Mesothelial cell of epicardium (in vitro differentiated cells): ENCODE measurements at places on chromosomes 1 and 21. TPM values are rescaled to one million over a fixed set of nuclear protein-coding genes. Genes with fewer than 3 reads are reported as not detected.

TSSK3 gene
- total RNA-seq, result 6.6 to 8.1 TPM (median 7.8 TPM) in 3 replicates

ADGRL4 gene
- 0.07 TPM in 1 of 3 replicates, not detected in the others for total RNA-seq

RBBP4 gene
- 387 to 395 TPM (median 388 TPM) in 3 replicates for total RNA-seq

- DNase-seq, result no peak
Measured at GRCh38 chr1:171252482-171252881, 4.2 kb downstream of the FMO1 start.

TNFRSF18 gene
- 0.51 to 1.2 TPM (median 0.93 TPM) in 3 replicates for total RNA-seq

DNA sequence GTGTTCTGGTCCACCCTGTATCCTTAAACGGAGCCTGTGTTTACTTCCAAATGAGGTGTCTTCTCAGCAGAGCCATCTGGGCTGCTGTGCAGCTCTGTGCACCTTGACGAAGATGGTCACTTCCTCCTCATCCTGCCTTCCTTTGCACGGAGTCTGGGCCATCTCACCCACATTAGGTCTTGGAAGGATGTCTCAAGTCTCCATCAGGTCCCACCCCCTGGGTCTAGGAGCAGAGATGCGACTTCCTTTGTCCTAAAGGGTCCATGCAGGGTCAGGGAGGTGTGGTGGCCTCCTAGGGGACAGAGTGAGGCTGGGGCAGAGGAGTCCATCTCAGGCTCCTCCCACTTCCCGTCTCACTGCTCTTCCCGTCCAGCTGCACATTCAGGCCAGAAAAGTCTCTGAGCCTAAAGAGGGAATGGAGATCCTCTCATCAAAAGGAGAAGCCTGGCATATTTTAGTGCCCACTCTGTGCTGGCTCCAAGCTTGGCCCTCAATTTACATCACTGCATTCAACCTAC is 209.2 kb downstream of the MATN1 start:
- DNase-seq, result peak; percentile 10

OR2L8 gene
- not detected in 3 replicates for total RNA-seq

DNA sequence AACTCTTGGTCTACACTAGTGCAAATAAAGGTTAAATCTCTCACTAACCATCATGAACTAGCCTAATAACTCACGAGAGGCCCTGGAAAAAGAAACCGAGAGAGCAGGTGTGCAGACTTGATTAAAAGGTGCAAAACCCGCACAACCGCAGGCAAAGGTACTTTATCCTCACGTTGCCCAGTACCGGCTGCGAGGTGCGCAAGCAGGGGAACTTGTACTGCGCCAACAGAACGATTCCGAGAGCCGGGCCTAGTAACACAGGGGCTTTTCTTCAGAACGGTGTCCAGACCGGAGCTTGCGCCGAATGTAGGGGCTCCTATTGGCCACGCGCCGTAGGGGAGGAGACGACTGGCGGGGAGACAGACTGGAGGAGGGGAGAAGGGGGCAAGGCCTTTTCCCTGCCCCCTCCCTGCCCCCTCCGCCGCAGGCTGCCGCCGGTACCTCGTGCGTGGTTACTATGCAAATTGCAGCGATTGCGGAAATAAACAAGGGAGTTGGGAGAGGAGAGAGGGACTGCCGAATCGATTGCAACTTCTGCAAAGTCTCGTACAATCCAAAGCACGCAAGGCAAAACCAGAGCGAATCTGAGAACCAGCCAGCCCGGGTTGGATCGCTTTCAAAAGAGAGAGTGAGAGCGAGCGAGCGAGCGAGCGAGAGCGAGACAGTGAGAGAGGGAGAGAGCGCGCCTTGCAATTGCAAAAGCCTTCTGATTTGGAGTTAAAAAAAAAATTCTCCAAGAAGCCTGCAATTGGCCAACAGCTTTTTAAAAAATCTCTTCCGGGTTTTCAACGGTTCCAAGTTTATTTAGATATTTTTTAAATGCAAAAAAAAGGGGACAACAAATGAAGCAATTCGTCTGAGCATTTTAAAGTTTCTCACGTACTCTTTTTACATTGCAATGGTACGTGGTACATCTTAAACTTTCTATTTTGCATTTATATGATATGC is 5.4 kb upstream of the NFIA start:
- DNase-seq, result peak; percentile 81

- DNase-seq, result no peak
Measured at GRCh38 chr1:180627411-180627810, 4.4 kb upstream of the XPR1 start.

GRCh38 chr1:44808938-44809917 is 905 bp downstream of the BTBD19 start:
- DNase-seq, result no peak

ZNF593OS gene
- total RNA-seq, result not detected in 3 replicates

ETV3L gene
- total RNA-seq, result not detected in 3 replicates

DNA sequence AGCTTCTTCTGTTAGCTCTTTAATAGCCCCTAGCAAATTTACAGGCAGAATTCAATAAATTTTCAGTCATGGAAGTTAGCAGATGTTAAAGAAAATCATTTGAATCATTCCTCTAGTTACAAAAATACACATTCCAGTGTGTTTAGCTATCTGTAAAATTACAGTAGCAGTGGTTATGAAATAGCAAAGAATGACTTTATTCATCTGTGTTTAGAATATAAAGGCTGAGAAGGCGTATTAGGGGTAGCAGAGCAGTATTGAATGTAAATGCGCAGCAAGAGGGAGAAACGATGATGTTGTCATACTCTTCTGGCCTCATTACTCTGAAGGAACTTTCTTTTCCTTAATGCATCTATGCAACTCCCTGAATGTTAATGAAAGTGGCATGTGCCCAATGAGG is 106.2 kb upstream of the CYYR1 start:
- DNase-seq, result no peak

FCAMR gene
- total RNA-seq, result not detected in 3 replicates

- no peak for DNase-seq
Measured at GRCh38 chr1:27647328-27647727, 12.3 kb upstream of the FGR start.

DNA sequence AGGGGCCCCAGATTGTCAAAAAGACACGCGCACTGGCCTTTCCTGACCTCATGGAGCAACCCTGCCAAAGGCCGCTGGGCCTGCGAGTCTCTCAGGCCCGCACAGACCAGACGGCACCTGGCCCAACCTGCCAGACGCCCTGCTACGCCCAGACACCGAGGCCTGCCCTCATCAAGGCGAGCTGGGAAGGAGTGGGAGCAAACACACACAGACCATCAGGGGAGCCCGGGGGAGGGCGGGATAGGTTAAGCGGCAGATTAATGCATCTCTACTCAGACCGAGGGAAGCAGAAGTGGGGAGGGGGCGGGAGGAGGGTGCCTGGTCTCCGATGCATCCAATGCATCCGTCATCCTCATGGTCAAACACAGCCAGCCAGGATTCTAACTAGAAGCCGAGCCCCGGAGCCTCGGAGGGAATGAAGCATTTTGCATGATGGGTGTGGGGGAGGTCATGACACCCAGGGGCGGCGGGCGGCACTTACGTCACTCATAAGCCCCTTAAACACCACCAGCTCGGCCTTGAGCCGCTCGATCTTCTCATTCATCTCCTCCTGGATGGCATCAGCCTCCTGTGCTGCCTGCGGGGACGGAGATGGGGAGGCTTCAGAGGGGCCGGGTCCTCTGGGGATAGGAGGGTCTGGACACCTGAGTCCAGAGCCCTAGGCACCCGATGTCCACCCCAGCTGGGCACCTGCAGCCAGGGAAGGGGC is 17.0 kb upstream of the ALDH4A1 start:
- no peak for DNase-seq

- DNase-seq, result no peak
Measured at GRCh38 chr1:9281908-9282695, 10.6 kb upstream of the SPSB1 start.

- DNase-seq, result no peak
Measured at GRCh38 chr1:223825767-223826748, 19.7 kb downstream of the TP53BP2 start.

DNA sequence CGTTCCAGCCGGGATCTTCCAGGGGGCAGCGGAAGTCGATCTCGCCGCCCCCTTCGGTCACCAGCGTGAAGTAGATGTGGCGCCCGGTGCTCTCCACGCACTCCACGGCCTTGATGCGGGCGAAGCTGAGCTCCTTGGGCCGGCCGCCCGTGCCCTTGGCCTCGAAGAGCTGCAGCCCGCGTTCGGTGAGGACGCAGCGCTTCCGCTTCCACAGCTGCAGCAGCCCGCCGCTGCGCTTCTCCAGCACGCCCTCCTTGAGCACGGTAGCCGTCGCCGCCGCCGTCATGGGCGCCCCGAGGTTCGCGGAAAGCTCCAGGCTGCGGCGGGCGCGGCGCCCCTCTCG is 516 bp downstream of the PHLDA3 start:
- DNase-seq, result no peak

GRCh38 chr1:10509809-10510509 is 35.2 kb downstream of the PEX14 start:
- no peak for DNase-seq

C1orf115 gene
- 1.4 to 1.8 TPM (median 1.7 TPM) in 3 replicates for total RNA-seq

EMC1 gene
- 63.1 to 68.5 TPM (median 63.8 TPM) in 3 replicates for total RNA-seq

GRCh38 chr1:41242342-41243078 is 404 bp upstream of the SCMH1 start:
- DNase-seq, result peak; percentile 44

GRCh38 chr1:112808861-112809684 is 93.9 kb upstream of the PPM1J start:
- peak; percentile 59 for DNase-seq

GRCh38 chr1:96234299-96234698 is 487.3 kb upstream of the PTBP2 start:
- peak; percentile 26 for DNase-seq

GRCh38 chr1:102857251-102857650 is 251.1 kb downstream of the COL11A1 start:
- no peak for DNase-seq

- DNase-seq, result no peak
Measured at GRCh38 chr1:176950736-176951324, 213.7 kb downstream of the ASTN1 start.

DNA sequence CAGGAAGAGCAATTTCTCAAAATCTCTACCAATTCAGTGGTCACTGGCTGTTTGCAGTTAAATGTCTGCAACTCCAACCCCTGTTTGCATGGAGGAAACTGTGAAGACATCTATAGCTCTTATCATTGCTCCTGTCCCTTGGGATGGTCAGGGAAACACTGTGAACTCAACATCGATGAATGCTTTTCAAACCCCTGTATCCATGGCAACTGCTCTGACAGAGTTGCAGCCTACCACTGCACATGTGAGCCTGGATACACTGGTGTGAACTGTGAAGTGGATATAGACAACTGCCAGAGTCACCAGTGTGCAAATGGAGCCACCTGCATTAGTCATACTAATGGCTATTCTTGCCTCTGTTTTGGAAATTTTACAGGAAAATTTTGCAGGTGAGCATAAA is 167.2 kb downstream of the CRB1 start:
- no peak for DNase-seq

SELENOF gene
- total RNA-seq, result 148 to 155 TPM (median 150 TPM) in 3 replicates

DNA sequence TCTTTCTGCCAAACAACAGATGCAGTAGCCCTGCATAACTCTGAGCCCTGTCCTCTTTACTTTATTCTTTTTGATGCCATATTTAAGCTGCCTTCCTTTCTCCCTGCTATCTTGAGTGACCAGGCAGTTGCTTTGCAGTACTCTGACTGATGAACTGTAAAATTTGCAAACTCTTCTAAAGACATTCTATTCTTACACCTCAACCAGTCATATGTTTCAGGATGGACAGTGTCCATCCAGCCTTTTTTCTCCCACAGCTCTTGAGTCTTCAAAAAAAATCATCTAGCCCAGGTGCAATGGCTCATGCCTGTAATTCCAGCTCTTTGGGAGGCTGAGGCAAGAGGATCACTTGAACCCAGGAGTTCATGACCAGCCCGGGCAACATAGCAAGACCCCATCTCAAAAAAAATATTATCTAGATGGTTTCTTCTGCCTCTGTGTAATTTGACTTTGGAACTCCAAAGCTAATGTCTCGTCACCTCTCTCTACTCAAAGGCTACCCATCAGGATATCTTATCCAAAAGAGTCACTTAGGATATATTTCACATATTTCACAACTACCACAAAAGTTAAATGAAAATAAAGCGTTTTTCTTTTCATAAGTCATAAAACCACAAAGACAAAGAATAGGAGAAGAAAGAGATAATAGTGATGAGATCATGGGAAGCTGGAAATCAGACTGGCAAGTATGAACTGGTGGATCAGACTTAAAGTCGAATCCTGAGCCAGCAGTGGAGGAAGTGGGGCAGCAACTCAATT is 54.6 kb upstream of the IPO9 start:
- no peak for DNase-seq

GRCh38 chr1:209160230-209160629 is 423.3 kb upstream of the CAMK1G start:
- no peak for DNase-seq

HLX gene
- 0.75 to 1.3 TPM (median 0.84 TPM) in 3 replicates for total RNA-seq

OXCT2 gene
- 0.20 to 0.65 TPM (median 0.22 TPM) in 3 replicates for total RNA-seq

ARHGAP30 gene
- 1.4 to 1.9 TPM (median 1.6 TPM) in 3 replicates for total RNA-seq
